ENCODE measurements at places on chromosomes 2 and 18.

DNA sequence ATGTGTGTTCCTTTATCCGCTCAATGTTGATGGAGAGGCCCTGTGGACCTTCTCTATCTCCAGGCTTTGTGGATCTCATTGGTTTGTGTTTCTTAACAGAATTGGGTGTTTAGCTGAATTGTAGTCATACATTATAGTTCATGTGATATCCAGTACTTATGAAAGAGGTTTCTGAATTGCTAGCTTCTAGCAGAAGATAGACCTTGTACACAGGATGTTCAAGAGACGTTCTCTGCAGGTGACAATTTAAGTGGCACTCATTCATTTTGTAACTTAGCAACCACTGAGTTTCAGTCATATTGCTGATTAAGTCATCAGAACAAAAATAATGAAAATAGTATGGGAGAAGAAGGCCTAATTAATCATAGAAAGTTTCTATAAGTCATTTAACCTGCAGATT lies 279.2 kb downstream of the ALPK2 start:
- DNase-seq = no peak

- no peak for DNase-seq
These were observed 344.9 kb downstream of the TSN start for GRCh38 chr2:122100346-122100745.

DNA sequence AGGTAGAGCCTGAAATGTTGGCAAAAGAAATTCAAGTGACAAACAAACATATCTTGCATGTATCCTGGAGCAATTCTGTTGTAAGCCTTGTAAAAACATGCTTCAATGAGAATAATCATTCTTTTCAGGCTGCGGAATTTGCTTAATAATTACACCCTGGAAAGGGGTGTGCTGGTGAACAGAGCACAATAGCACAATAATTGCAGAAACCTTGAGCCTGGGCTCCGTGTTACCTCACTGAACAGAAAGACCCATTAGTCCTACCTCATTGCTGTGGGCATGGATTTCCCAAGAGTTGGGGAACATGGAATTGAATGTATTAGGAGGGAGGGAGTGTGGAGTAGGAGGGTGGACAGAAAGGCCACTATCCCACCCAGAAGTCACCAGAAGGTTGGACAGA lies 168.0 kb upstream of the ALKAL2 start:
- DNase-seq = no peak

DNA sequence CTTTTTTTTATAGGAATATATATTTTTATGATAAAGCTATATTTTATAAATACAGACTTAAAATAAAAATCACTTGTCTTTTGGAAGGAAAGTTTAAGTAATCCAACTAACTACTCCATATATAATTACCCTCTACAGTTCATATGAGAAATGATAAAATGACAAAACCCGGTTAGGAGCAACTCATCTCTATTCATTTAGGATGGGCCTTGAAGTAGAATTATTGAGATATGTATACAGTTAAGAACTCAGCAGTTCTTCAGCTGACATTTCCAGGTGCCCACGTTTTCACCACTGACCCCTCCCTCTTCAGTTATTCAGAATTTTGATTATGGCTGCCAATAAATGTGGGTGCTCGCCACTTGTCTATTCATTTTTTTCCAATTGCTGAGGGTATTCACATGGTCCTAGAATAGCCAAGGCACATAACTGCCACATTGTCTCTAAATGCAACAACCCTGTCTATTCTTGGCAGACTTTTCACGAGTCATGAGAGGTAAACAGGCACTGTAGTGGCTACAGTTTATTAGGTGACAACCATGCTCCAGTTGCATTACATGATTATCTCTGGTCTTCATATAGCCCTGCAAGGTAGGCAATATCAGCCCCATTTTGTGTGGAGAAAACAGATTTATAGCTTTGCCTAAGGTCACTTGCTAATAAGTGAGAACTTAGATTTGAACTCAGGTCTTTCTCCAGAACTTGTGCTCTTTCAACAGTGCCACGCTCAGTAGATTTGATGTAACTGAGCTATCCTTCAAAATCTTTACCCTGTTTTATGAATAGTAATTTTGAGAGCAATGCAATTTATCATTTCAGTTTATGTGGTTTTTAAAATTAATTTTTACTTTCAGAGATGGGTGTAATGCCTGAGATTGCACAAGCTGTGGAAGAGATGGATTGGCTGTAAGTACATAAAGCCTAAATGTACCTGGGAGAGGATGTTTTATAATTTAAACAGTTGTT lies 2.9 kb downstream of the DDX1 start:
- no peak for DNase-seq

DNA sequence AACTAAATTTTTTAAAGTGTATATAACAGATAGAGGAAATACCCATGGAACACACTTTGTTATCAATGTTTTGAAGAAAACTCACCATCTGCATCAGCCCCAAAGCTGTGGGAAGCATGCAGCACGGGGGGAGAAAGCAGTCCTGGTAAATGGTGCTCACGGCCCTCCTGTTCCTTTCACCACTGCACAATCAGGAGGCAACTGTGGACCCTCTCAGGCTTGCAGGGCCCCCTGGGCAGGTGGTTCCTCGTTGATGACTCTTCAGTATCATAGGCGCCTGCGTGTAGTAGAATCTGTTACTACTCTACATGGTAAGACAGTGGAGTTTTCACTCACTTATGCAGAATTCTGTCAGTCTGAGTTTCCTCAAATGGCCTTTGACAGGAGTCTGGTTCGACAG lies 4.9 kb upstream of the CNDP1 start:
- DNase-seq = no peak
